ENCODE measurements at places on chromosomes 2 and 18. TPM values are rescaled to one million over a fixed set of nuclear protein-coding genes. Genes with fewer than 3 reads are reported as not detected.

LCT gene
- under 0.01 TPM for total RNA-seq

DNA sequence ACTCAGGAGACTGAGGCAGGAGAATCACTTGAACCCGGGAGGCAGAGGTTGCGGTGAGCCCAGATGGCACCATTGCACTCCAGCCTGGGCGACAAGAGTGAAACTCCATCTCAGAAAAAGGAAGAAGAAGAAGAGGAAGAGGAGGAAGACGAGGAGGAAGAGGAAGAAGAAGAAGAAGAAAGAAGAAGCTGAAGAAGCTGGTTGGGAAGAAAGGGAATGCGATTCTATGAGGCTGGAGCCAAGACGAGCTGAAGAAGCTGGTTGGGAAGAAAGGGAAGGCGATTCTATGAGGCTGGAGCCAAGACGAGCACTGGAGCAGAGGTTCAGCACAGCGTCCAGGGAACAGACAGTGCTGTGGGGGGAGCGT lies 30.3 kb upstream of the TAF1B start:
- DNase-seq: no peak

- DNase-seq: no peak
These were observed 36.4 kb downstream of the TBC1D8 start for GRCh38 chr2:101114815-101115214.

GRCh38 chr18:67242001-67242400 lies 274.5 kb downstream of the DSEL start:
- no peak for DNase-seq

DNA sequence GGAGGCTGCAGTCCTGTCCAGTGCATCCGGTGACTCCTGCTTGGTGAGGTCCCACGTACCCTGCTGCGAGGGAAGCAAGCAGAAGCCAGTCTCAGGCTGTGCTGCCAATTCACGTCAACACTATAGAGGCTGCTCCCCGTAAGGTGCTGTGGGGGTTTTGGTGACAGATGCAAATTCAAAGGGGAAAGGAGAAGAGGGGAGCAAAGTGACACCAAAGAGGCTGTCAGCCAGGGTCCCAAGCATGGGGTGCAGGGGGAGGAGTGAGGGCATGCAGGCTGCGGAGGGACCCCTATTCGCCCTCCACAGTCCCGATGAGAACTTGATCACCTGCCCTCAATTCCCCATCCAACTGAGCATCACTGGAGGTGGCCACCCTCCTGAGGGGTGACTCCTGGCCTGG lies 179.4 kb upstream of the HS6ST1 start:
- DNase-seq: no peak

HOXD12 gene
- total RNA-seq: not detected

- DNase-seq: no peak
These were observed 74.0 kb upstream of the PELI1 start for GRCh38 chr2:64218137-64218802.

DNA sequence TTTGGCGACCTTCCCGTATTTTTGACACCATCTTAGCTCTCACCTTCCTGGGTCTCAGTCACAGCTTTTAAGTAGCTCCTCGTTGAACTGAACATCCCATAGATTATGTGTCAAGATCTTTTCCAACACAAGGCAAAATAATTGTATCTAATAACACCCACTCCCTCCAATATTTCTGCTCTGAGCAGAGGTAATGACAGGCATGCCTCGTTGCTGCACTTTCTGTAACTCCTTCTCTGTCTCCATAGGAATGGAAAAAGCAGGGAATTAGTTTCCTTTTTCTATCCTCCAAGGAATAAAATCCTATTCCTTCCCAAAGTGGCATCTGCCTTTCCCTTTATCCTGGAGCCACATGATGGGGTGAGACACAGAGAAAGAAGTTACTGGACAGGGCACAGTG lies 174.0 kb upstream of the CDH20 start:
- no peak for DNase-seq

CCDC68 gene
- 0.54 TPM for total RNA-seq

CARF gene
- 3.1 TPM for total RNA-seq

- DNase-seq: peak; percentile 87
These were observed 222.8 kb downstream of the SOX11 start for GRCh38 chr2:5914811-5915611.

- peak; percentile 47 for DNase-seq
These were observed 65.9 kb downstream of the IL1R2 start for GRCh38 chr2:102057502-102058292.

- no peak for DNase-seq
These were observed 56.1 kb downstream of the LAMA3 start for GRCh38 chr18:23745366-23745765.

DNA sequence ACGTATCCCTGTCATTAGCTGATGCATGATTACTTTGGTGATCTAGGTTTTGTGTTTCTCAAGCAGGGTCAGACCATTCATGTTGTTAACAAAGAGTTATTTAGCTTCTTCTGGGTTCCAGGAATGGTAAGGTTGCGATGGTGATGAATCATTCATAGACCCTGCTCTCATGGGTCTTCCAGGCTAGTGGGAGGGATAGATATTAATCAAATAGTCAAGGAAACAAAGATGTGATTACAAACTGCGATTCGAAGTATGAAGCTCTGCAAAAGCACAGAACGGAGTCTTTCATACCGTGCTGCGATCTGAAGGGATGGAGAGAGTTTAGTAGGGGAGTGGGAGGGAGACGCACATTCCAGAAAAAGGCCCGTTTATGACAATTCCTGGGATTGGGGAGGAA lies 42.1 kb downstream of the CAVIN2 start:
- no peak for DNase-seq

DNA sequence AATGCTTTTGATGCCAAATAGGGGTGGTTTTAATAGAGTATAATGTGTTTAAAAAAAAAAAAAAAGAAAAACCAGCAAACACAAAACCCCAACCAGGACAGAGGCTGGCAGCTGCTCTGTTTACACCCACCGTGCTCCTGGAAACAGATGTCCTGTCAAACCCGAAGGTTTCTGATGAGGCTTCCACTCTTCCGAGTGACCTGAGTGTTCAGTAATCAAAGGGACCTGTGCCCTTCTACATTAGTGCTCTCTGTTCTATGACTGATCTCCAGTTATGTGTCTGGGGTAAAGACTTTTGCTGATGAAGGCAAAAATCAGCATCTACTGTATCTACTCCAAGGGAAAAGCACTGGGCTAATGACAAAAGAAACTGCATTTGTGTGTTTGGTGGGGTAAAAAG lies 3.5 kb upstream of the KLHL29 start:
- no peak for DNase-seq

DNA sequence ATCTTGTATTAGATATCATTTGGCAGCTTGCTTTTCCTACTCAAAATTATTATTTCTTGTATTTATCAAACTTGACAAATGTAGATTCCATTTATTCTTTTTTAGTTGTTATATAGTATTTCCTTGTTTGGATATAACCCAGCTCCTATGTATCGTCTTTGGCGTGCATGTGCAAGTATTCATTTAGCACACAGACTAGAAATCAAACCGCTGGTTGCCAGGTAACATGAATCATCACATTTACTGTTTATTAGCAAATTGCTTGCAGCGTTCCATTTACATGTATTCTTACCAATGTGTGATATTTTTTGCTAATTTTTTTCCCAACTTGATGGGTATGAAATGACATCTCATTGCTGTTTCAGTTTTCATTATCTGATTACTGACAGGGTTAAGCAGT lies 2089.7 kb upstream of the CELF4 start:
- DNase-seq: no peak

GRCh38 chr2:127193967-127194280 lies 26.2 kb downstream of the CYP27C1 start:
- DNase-seq: peak; percentile 68

DNA sequence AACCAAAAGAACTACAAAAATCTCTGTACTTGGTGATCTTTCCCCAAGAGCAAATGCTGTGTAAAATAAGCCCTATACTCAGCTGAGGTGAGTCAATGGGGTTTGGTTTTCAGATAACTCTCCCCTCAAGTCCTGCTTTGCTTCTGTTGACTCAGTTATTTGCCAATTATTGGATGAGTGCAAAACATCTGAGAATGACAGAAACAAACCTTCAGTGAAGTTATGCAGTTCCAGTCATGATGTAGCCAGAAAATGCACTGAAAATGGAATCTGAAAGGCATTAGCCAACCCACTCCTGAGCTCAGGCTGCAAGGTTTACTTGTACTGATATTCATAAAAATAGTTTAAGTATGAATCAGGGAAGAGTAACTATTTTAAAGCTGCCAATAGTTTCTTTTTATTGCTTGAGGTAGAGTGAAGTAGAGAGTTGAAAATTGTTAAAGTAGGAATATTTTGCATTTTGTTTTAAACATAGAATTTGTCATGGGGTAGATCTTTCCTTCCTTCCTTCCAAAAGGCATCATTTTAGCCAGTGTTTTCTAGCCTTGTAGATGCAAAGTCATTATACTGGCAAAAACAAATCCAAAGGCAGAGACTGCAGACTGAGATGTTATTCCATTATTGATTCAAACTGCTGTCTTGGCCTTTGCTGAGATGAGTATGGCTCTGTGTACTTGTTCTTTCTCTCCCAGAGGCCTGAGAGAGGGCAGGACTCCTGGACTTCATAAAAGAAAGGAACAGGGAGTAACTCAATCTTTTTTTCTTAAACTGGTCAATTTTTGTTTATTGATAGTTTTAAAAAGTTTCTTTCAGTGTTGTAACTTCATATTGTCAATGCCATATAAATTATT lies 215.3 kb downstream of the RND3 start:
- DNase-seq: peak; percentile 93

GRCh38 chr2:164542581-164543021 lies 78.7 kb downstream of the GRB14 start:
- DNase-seq: peak; percentile 15

USP37 gene
- 7.5 TPM for total RNA-seq

- no peak for DNase-seq
These were observed 133.6 kb downstream of the PRPF40A start for GRCh38 chr2:152583512-152584229.

DNA sequence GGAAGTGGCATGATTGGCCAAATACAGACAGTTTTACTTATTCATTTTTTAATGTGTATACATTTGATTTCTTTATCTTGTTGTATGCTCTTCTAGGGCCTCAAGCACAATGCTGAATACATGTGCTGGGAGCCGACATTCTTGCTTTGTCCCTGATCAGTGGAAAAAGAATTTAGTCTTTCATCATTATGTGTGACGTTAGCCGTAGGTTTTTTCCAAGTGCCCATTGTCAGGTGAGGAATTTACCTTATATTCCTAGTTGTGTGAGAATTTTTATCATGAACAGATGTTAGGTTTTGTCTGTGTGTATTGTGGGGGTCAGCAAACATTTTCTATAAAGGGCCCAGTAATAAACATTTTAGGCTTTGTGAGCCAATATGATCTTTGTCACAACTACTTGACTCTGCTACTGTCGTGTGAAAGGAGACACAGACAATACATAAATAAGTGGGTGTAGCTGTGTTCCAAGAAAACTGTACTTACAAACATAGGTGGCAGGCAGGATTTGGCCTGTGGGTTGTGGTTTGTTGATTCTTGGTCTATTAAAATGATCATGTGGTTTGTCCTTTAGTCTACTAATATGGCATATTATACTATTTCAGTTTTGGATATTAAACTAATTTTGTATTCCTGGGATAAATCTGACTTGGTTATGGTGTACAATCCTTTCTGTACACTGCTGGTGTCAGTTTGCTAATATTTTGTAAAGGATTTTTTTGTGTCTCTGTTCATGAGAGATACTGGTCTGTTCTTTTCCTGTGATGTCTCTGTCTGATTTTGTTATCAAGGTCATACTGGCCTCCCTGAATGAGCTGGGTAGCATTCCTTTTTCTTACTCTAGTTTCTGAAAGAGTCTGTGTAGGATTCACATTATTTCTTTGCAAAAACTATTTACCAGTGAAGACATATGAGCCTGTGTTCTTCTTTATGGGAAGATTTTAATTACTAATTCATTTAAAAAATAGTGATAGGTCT lies 132.2 kb upstream of the SMAD7 start:
- DNase-seq: no peak

RAD51AP2 gene
- not detected for total RNA-seq

GRCh38 chr2:71935262-71935848 lies 212.3 kb downstream of the CYP26B1 start:
- DNase-seq: no peak

ALPG gene
- total RNA-seq: not detected

GRCh38 chr2:105977212-105977611 lies 216.9 kb downstream of the UXS1 start:
- DNase-seq: peak; percentile 86

MALT1 gene
- 25.3 TPM for total RNA-seq

TMEM169 gene
- 0.83 TPM for total RNA-seq

- no peak for DNase-seq
These were observed 156.7 kb downstream of the RNF144A start for GRCh38 chr2:7073901-7074300.

KRTCAP3 gene
- not detected for total RNA-seq

DNA sequence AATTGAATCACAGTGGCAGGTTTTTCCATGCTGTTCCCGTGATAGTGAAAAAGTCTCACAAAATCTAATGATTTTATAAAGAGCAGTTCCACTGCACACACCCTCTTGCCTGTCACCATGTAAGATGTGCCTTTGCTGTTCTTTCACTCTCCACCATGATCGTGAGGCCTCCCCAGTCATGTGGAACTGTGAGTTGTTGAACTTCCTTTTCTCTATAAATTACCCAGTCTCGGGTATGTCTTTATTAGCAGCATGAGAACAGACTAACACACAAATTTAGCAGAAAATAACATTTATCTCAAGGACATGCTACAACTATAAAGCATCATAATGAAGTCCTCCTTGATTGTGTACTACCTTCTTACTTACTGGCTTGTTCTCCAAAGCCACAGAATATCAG lies 1526.0 kb downstream of the LRP1B start:
- DNase-seq: no peak

- no peak for DNase-seq
These were observed 77.5 kb downstream of the NCK2 start for GRCh38 chr2:105822186-105822585.

MC2R gene
- total RNA-seq: not detected

UGP2 gene
- 58.8 TPM for total RNA-seq

RPRM gene
- not detected for total RNA-seq

DNA sequence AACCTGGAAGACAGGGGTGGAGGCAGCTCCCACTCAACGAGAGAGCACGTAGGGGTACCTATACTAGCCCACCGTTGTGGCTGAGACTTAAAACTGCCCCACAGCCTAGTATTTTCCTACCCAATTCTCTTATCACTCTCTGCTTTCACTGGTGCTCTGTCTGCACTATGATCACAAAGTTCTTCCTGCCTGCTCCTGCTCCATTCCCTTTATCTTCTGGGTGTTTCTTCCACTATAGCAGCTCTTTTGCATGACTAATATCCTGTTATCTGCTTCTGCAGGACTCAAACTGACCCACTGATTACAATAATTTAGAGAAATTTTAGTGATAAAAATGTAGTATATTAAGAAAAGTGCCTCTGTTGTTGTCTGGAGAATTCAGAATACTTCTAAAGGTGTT lies 184.8 kb downstream of the LRP1B start:
- DNase-seq: no peak
